CD4-positive, alpha-beta T cell treated with Interleukin-2 at 100 ng/mL for 4 hours (primary cell): ENCODE measurements at places on chromosomes 13 and 19.

GRCh38 chr13:112132619-112133018 lies 65.7 kb downstream of the SOX1 start:
- no peak for DNase-seq

DNA sequence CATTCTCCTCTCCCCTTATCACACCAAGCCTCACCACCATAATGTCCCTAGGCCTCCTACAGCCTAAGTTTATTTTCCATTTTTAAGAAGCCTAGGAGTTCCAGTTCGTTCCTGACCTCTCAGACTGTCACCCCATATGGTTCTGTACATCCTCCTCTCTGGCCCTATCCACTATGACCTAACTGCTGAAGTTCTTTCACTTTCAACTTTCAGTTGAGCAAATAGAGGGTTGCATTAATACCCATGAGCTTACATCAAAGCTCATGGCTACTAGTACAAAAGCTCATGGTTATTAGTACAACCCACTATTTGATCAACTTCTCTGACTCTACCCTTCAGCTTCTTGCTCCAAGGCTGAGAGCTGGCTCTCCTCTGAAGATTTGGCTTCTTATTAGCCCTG lies 72.9 kb downstream of the FGF14 start:
- DNase-seq, result no peak

GRCh38 chr19:38031423-38031770 lies 124.4 kb downstream of the SIPA1L3 start:
- DNase-seq, result no peak

- DNase-seq, result no peak
Observed at GRCh38 chr19:14562660-14563589, 8.9 kb downstream of the NDUFB7 start.

DNA sequence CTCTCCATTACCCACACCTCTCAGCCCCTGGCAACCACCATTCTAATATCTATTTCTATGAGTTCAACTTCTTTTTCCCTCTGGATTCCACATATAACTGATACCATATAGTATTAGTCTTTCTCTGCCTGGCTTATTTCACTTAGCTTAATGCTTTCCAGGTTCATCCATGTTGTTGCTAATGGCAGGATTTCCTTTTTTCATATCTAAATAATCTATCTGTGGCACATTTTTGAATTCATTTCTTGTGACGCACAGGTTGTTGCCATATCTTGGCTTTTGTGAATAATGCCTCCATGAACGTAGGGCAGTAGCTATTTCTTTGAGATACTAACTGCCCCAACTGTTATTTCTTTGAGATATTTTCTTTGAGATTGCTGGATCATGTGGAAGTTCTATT lies 235.6 kb downstream of the SPRY2 start:
- no peak for DNase-seq

- DNase-seq, result no peak
Observed at GRCh38 chr13:108816375-108816774, 187.0 kb downstream of the MYO16 start.

DNA sequence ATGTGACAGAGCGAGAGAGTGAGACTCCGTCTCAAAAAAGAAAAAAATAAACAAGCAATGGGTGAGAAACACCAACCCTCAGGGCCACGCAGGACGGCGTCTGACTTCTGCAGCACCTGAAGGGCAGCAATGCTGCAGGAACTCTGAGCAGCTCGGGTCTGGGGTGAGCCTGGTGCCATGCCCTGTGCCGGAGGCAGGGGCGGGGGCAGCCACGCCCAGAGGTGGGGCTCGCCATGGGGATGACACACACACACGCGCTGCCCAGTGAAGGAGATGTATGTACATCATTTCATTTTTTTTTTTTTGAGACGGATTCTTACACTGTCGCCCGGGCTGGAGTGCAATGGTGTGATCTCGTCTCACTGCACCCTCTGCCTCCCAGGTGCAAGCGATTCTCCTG lies 24.3 kb downstream of the GPX4 start:
- no peak for DNase-seq

DNA sequence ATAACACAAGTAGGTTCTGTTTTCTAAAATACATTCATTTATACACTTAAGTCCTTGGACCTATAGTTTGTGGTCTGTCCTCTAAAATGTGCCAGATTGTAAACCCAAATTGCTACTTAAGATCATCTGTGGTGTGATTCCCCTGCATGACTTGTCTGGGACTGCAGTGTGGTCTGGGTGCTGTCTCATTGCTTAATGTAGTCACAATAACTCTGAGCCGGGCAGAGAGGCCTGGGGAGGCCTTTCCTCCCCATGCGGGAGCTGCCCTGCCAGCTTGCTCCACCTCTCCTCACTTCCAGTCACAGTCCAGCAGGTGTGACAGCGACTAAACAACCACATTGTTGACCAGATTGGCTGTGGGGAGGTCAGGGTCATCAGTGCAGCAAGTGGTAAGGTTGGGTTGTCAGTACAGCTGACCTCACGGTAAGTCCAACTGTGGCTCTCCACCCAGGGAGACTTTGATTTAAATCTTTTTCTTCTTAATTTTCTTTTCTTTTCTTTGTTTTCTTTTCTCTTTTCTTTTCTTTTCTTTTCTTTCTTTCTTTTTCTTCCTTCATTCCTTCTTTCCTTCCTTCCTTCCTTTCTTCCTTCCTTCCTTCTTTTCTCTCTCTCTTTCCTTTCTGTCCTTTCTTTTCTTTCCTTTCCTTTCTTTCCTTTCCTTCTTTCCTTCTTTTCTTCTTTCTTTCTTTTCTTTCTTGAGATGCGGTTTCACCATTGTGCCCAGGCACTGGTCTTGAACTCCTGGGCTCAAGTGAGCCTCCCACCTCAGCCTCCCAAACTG lies 4.4 kb upstream of the TUBA3C start:
- DNase-seq, result no peak

GRCh38 chr19:10321874-10322835 lies 6.3 kb upstream of the FDX2 start:
- no peak for DNase-seq

GRCh38 chr13:102875256-102875655 lies 29.4 kb downstream of the ERCC5 start:
- no peak for DNase-seq

DNA sequence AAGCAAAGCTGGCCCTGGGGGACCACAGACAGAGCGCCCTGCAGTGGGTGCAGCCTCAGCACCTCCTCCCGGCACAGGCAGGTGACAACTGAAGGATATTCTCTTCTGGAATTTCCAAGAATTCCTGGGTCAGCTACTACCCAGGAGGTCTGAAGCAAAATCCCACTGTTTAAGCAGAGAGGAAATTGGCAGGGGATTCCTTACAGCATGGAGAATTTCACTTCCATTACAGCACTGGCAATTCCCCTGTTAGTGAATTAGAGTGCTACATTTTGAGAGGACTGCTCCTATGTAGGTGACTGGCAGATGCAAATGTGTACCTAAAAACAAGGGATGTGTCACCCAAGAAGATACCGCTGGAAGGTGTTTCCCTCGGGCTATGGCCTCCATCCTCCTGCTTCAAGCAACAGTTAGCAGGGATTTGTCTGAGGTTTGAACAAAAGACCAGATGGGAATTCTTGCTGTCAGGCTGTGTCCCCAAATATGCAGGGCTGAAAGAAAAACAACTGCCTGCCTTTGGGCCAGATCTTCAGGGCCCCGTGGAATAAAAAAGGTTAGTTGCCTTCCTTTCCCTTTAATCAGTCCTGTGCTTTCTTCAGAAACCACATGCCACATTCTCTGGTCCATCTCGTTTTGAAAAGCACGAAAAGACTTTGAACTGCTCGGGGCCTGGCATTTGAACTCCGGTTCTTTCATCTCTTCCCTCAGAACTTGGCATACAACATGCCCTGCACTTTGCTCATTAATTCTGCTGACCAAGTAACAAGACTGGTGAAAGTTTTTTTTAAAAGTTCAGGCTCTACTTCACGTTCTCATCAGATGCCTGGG lies 296.4 kb downstream of the DNAJC15 start:
- no peak for DNase-seq

- no peak for DNase-seq
Observed at GRCh38 chr19:15268192-15268927, 36.1 kb upstream of the EPHX3 start.

DNA sequence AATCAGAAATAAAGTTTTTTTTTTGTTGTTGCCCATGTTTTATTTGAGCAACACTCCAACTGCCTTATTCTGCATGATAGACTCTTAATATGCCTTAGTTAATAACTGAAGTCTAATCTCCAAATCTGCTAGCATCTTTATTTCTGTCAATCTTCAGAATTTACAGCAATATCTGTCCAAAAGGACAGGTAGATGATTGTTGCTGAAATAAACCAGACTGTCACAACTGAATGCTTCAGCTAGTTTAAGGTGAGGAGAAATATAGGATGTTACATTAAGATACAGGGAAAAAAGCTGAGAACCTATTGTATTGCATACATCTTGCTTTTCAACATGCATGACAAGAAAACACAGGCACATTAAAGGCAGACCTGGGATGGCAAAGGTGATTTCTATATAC lies 204.3 kb downstream of the SLITRK1 start:
- DNase-seq, result no peak
